D341Med (cell line): ENCODE measurements at places on chromosomes 3 and 15.

DNA sequence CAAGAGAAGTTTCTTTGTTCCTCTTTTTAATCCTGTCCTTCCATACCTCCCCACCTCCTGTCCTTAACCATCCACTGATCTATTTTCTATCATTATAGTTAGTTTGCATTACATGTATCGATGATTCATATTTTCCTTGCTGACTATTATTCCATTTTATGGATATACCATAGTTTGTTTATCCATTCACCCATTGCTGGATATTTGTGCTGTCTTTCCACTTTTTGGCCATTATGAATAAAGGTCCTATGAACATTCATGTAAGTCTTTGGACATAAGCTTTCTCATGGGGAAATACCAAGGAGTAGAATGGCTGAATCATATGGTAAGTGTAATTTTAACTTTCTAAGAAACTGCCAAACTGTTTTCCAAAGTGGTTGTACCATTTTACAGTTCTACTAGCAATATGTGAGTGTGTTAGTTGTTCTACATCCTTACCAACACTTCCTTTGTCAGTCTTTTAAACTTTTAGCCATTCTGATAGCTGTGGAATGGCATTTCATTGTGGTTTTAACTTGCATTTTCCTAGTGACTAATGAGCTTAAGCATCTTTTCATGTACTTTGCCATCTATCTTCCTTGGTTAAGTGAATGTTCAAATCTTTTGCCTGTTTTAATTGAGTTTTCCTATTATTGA lies 11.7 kb downstream of the ATP6V1A start:
- DNase-seq = no peak

- DNase-seq = no peak
Measured at GRCh38 chr3:181705086-181705480, 6.6 kb upstream of the SOX2 start.

GRCh38 chr3:186789554-186790260 lies 6.3 kb downstream of the EIF4A2 start:
- no peak for DNase-seq

DNA sequence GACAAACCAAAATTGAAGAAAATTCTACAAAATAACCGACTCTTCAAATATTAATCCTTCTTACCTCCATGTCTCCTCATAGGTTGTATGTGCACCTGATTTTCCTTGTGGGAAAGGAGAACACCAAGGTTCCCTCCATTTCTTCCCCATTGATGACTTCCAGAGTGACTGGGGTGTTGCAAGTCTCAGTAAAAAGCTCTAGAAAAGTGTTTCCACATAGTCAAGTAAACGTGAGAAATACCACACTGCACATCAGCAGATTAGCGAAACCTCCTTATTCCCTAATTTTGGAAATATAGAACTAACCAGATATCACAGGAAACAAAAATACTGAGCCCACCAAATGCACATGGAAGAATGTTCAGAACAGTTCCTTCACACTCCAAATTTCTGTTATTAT lies 4.9 kb upstream of the RPN1 start:
- no peak for DNase-seq

DNA sequence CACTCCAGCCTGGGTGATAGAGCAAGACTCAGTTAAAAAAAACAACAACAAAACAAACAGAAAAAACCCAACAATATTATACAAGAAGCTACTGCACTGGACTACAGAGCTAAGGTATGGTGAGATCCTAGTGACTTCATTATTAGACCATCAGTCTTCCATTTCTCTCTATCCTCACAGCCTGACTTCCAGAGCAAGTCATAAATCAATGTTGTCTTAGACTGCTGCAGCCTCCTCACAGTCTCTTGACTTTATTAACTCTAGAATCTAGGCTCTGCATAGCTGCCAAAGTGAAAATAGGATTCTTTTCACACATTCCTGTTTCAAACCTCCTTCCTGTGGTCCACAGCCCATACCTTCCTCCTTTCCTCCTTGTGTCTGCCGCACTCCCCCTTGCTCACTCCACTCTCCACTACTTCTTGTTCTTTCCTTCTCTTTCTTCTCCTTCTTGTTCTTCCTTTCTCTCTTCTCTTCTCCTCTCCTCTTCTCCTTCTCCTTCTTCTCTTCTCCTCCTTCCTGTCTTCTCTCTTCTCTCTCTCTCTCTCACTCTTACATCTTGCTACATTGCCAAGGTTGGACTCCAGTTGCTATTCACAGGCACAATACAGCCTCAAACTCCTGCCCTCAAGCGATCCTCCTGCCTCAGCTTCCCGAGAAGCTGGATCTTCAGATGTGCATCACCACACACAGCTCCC lies 49.4 kb downstream of the CCR4 start:
- no peak for DNase-seq

DNA sequence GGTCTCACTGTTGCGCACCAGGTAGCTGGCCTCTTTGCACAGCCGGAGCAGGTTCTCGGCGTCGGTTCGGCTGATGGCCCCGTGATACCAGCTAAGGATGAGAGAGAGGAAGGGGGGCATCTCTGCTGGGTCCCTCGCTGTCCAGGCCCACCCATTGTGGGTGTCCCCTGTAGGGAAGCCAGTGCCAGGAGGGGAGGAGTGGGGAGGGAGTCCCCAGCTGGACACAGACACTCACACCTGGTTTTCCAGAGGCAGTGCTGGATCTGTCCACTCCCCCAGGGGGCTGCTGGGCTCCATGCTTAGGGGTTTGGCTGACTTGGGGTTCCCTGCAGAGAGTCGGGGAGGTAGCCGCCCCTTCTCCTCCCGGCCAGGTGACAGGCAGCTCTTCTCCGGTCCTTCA lies 15.9 kb downstream of the SHF start:
- DNase-seq = no peak

DNA sequence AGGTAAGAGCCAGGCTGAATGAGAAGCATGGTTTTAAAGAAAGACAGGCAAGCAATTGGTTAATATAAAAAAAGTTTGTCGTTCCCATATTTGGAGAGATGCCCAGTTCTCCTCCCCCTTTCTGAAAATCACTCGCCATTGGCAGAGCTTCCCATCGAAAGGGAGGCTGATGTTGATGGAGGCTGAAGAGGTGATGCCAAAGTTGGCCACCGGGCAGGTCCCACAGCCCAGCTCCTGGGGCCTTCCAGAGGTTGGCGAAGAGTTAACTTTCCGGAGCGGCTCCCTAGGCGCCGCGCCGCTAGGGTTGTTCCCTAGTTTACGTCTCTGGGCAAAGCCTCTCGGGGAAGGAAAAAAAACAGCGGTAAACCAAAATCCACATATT lies 793 bp downstream of the PCOLCE2 start:
- DNase-seq = peak; percentile 83

DNA sequence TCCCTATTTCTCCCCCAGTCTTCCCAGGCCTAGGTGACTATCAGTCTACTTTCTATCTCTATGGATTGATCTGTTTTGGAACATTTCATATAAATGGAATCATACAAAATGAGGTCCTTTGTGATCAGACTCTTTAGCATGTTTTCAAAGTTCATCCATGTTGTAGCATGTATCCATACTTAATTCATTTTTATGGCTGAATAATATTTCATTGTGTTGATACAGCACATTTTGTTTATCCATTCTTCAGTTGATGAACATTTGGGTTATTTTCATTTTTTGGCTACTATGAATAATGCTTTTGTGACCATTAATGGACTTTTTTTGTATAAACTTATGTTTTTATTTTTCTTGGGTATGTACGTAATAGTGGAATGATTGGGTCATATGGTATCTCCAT lies 19.2 kb upstream of the MGA start:
- DNase-seq = no peak

GRCh38 chr3:54125300-54125699 lies 2.9 kb downstream of the CACNA2D3 start:
- DNase-seq = no peak

DNA sequence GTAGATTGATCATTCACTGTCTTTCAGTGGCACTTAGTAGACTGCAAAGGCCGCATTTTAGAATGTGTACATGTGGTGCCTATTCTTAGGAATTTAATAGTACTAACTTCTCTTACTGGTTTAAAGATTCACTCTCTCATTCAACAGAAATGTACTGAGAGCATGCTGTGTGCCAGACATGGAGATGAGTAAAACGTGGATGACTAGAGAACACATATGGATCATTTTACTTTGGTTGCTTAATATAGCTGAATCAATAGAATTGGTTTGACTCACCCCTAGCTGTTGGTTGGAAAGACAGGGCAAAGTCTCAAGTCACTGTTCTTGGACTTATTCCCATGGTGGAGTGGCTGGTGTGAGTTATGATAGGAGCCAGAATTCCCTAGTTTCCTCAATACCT lies 109.1 kb upstream of the TNFAIP8L3 start:
- DNase-seq = no peak
